ENCODE measurements at places on chromosomes 1 and 21.

- DNase-seq, result no peak
Observed at GRCh38 chr1:152932170-152932811, 14.7 kb upstream of the SPRR5 start.

- DNase-seq, result no peak
Observed at GRCh38 chr21:41110664-41111063, 57.3 kb upstream of the BACE2 start.

GRCh38 chr1:204640578-204640977 is 45.0 kb downstream of the LRRN2 start:
- no peak for DNase-seq

DNA sequence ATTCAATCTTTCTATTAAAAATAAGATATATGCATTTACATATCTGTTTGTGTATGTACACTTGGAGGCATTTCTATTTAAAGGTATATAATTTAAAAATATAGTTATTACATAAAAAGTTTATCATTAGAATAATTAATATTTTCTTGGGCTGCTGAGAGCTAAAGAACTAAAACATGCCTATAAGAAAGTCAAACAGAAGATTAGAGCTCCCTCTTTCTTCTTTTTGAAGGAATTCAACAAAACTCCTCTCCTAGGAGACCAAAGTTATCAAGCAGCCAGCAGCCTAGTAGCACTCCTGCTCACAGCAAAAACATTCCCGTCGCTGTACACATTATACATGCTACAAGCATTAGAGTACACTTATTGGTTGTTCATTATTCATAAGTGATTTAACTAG is 216.4 kb downstream of the VAV3 start:
- no peak for DNase-seq

DNA sequence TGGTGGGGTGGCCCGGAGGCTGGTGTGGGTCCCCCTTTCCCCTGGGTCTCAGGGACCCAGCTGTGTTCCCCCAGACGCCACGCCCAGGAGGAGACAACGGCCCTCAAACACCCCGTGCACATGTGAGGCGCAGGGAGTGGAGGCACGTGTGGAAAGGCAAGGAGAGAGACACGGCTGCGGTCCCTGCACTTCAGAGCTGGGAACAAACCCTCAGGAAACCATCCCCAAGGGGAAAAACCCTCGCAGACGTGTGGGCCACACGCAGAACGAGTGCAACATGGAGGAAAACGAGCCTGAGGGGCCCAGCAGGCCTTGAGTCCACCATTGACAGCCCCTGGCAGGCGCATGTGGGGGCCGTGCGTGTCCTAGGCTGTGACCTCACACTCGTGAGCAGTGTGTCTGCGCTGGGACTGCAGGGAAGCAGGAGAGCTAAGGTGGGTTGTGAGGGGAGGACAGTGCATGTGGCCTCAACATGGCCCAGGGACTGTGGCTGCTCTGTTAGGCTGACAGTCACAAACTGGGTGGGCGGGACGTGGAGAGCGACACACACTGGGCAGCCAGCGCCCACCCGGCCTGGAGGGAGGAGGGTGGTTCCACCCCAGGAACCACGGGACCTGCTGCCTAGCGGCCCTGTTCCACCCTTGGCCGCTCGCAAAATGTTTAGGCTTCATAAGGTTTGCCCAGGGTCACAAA is 20.0 kb downstream of the ITGB2 start:
- DNase-seq, result no peak

All from iPS DF 6.9 (cell line).